NCI-H774 (cell line): ENCODE measurements at places on chromosomes 4 and X.

GRCh38 chr4:131526686-131527085 is 1622.4 kb upstream of the PCDH10 start:
- no peak for DNase-seq

GRCh38 chr4:6257247-6258025 is 12.2 kb upstream of the WFS1 start:
- DNase-seq, result no peak

- DNase-seq, result no peak
Measured at GRCh38 chr4:108291137-108291536, 122.4 kb upstream of the LEF1 start.

DNA sequence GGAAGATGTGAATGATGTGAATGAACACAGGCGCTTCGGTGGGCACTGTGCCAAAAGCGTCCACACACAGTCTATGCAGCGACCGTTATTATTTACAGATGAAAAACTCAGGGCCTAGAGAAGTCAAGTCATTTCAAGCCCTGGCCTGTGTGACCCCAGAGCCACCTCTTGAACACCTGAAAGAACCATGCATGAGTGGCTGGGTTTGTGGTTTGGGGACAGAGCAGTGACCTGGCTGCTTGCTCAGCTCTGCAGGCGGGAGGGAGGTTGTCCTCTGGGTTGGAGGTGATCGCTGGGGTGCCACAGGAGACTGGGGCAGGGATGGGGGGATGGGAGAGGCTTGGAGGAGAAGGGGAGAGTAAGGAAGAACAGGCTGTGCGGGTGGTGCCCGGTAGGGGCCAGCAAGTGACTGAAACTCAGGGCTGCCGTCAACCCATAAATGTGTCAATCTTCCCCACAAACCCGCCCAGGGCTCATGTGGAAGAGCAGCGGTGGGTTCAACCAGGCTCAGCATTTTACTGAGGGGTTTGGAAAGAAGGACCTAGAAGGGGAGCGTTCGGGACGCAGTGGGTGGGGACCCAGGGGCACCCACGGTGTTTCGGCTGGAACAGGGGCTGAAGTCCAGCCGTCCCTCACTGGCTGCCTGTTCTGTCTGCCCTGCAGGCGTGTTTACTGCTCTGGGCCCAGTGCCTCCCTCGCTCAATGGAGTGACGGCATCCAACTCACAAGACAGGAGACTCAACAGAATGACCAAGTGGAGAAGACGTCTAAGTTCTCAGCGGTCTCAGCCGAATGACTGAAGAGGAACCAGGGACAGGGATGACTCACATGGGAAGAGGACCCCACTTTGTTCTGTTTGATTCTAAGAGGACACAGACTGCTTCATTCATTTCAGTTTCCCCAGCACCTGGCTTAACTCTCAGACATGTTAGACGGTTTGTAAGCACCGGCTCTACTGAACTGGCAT is 167.8 kb downstream of the AFAP1 start:
- no peak for DNase-seq

- no peak for DNase-seq
Measured at GRCh38 chr4:87232216-87232615, 11.8 kb upstream of the KLHL8 start.

GRCh38 chrX:23557070-23557469 is 110.2 kb upstream of the PRDX4 start:
- no peak for DNase-seq

GRCh38 chrX:15874672-15875071 is 20.1 kb upstream of the AP1S2 start:
- peak; percentile 19 for DNase-seq

DNA sequence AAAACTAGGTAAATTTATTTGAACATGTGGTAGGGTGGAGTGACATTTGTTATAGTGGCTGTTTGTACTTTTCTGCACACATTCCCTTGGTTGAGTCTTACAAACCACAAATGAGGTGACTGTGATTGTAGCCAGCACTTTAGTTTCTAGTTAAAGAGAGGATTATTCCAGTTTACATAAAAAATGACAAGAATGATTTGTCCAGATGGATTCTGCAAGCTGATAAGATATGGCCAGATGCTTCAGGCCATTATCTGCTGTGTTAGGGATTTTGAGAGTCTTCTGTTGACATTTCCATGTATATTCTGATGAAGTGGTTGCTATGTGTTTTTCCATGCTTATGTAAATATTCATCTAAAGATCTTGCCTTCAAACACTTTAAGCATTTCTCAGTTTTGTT is 31.0 kb upstream of the PDE5A start:
- no peak for DNase-seq

DNA sequence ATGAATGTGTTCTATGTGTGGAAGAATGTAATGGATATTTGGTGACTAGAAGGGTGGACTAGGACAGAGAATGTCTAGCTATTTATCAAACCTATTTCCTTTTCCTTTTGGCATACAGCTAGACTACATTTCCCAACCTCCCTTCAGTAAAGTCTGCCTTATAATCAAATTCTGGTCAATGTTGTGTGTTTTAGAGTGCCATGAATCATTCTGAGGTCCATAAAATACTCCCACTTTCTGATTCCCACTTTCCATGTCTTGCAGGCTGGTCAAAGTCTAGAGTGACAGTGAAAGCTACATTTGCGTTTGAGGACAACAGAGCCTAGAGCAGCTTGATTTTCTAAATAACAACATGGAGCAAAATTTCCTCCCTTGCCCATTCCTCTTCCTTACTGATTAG is 217.2 kb downstream of the UGT8 start:
- no peak for DNase-seq

DNA sequence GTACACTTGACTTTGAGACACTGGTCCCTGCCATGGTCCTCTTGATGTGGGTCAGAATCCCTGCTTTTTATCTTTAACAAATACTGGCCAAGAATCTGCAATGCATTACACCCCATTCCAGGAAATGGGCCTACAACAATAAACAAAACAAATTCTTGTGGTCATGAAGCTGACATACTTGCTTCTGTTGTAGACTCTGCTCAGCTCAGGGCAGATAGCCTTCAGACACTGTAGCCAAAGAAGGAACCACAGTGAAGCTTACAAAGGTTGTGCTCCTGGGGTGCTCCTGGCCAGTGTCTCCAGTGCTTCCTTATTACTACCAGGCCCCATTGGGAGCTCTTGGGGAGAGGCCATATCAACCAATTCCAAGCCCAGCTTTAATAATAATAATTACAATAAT is 21.8 kb downstream of the KIAA1210 start:
- DNase-seq, result no peak

GRCh38 chr4:110508827-110509710 is 33.1 kb downstream of the ENPEP start:
- no peak for DNase-seq

- DNase-seq, result no peak
Measured at GRCh38 chrX:96098471-96098870, 586.2 kb upstream of the DIAPH2 start.

- DNase-seq, result no peak
Measured at GRCh38 chrX:23828881-23829280, 45.9 kb downstream of the SAT1 start.

GRCh38 chr4:32393806-32394205 is 1673.6 kb downstream of the PCDH7 start:
- DNase-seq, result no peak

GRCh38 chr4:78244705-78245485 is 187.8 kb downstream of the FRAS1 start:
- DNase-seq, result no peak

DNA sequence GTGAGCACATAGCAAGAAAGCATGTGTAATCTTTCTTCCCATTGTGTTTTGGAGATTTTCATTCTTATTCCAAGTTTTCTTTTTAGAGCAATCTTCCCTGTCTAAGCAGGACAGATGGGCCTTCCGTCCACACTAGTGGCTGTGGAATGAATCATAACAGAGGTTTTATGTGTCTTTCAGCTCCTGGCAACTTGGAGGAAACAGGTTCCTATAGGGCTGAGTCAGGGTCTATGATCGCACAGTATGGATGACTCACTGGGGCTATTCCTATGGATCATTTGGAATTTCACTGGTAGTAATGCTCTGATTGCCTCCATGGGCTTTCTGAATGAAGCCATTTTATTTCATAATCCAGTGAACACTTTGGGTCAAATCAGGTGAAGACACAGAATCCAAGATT is 51.8 kb upstream of the CBLL2 start:
- no peak for DNase-seq

DNA sequence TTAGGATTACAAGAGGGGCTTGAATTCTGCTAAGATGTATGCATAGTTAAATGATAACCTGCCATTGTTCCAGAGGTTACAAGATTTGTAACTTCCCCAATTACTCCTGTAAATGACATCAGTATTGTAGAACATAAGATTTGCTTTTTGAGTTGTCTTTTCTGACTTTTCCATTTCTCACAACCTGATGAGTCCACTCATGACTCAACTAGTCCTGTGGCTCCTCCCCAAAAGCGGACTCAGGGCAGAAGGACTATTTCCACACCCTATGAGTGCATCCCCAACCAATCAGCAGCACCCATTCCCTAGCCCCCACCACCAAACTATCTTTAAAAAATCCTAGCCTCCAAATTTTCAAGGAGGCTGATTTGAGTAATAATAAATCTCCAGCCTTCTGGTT is 54.7 kb downstream of the HOPX start:
- DNase-seq, result no peak

- DNase-seq, result no peak
Measured at GRCh38 chr4:53055716-53056403, 193.7 kb downstream of the RASL11B start.

DNA sequence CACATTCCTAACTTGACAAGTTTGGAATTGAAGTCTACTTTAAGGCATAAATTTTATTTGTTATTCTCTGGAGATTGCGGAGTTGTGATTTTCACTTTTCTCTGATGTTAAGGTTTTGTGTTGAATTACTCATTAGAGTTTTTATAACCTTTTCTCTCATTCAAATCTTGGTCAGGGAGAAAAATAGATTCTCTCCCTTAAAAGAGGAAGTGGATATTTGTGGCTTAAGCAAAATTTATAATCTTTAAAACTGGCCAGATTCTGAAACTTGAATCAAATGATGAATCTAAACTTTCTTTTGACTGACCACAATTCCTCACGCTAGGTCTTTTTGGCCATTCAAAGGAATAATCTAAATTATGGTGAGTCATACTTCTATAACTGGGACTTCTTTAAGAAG is 361.4 kb downstream of the TEX13C start:
- DNase-seq, result no peak

- DNase-seq, result no peak
Measured at GRCh38 chr4:64360664-64361398, 48.4 kb downstream of the TECRL start.

DNA sequence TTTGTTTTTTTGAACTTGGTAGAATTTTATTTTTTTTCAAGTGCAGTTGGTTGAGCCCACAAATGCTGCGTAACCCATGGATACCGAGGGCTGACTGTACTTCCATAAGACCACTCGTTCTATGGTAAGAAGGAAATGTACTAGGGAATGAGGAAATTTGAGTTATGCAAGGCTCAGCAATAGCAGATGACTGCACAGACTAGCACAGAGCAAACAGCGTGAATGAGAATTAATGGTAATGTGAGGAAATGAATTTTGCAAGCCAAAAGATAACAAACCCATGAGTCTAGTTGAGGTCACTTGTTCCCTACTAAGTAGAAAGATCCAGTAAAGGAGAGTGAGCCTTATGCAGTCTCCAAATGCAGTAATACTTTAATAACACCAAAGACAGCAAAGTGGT is 17.4 kb downstream of the GSPT2 start:
- DNase-seq, result no peak

- DNase-seq, result no peak
Measured at GRCh38 chr4:159019356-159019755, 83.5 kb upstream of the RAPGEF2 start.

GRCh38 chrX:136477026-136477425 is 10.7 kb upstream of the BRS3 start:
- no peak for DNase-seq

DNA sequence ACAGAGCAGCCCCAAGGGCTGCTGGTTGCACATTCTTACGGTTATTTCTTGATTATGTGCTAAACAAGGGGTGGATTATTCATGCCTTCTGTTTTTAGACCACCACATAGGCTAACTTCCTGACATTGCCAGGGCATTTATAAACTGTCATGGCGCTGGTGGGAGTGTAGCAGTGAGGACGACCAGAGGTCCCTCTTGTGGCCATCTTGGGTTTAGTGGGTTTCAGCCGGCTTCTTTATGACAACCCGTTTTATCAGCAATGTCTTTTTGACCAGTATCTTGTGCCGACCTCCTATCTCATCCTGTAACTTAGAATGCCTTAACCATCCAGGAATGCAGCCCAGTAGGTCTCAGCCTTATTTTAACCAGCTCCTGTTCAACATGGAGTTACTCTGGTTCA is 212.4 kb upstream of the GRID2 start:
- DNase-seq, result no peak

GRCh38 chr4:164871673-164872072 is 5.3 kb upstream of the APELA start:
- no peak for DNase-seq

GRCh38 chr4:112403101-112403945 is 106.2 kb downstream of the ALPK1 start:
- DNase-seq, result no peak

DNA sequence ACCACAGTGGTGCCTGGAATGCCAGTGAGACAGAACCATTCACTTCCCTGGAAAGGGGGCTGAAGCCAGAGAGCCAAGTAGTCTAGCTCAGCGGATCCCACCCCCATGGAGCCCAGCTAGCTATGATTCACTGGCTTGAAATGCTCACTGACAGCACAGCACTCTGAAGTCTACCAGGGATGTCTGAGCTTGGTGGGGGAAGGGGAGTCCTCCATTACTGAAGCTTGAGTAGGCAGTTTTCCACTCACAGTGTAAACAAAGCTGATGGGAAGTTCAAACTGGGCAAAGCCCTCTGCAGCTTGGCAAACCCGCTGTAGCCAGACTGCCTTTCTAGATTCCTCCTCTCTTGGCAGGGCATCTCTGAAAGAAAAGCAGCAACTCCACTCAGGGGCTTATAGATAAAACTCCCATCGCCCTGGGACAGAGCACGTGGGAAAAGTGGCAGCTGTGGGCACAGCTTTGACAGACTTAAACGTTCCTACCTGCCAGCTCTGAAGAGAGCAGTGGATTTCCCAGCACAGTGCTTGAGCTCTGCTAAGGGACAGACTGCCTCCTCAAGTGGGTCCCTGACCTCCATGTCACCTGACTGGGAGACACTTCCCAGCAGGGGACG is 32.0 kb downstream of the NAP1L2 start:
- DNase-seq, result no peak

- no peak for DNase-seq
Measured at GRCh38 chrX:41108463-41109205, 23.4 kb downstream of the USP9X start.

- DNase-seq, result no peak
Measured at GRCh38 chrX:135923353-135923752, 29.8 kb downstream of the SAGE1 start.
